Tongue (tissue), 3 donors: ENCODE measurements at places on chromosomes 16 and 17.

GRCh38 chr17:41717408-41718286 lies 5.5 kb downstream of the GAST start:
- DNase-seq, result no peak

GRCh38 chr17:15232517-15232915 lies 32.6 kb downstream of the PMP22 start:
- no peak for DNase-seq

GRCh38 chr17:61159221-61159814 lies 240.3 kb upstream of the TBX2 start:
- no peak for DNase-seq

DNA sequence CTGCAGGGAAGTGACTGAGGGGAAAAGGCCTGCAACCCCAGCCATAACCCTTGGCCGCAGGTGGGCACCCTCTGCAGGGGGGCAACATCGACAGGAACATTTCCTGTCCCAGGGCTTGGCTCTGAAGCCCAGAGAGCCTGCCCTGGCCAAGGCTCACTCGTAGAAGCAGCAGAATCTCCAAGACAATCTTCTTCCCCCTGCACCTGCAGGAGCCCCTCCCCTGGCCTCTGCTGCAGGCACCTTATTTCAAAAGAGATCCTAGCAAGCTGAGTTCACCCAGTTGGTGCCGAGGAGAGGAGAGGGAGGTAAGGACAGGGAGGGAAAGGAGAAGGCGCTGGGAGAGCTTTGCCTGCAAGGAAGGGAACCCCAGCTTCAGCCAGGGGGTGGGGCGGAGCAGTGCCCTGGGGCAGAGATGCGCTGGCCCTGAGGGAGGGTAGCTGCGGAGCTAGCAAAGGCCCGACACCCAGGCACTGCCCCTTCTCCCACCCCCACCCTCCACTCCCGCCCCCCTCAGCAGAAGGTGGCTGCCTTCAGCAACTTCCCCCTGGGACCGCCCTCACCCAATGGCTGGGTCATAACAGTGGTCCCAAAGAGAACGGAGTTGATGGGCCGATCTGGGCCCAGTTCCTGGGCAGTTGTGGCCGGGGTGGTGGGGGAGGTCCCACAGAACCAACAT lies 104.3 kb upstream of the TNRC6C start:
- no peak for DNase-seq

DNA sequence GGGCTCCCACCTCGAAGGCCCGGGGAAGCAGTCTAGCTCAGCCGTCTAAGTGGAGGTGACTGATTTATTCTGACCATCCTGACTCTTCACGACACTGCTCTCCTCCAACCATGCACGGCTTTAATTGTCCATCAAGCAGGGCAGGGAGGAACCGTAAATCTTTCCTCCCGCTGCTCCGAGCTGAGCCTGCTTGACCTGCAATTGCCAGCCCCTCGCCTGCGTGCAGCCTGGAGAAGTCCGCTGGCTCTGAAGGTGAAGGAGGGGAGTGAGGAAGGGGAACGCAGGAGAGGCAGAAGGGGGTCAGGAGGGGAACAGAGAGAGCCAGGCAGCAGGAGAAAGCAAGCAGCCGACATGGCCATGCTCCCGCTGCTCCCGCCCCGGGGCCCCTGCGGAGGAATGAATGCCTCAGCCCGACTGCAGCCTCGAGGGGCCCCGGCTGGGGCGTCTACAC lies 10.1 kb downstream of the RBFOX3 start:
- no peak for DNase-seq

DNA sequence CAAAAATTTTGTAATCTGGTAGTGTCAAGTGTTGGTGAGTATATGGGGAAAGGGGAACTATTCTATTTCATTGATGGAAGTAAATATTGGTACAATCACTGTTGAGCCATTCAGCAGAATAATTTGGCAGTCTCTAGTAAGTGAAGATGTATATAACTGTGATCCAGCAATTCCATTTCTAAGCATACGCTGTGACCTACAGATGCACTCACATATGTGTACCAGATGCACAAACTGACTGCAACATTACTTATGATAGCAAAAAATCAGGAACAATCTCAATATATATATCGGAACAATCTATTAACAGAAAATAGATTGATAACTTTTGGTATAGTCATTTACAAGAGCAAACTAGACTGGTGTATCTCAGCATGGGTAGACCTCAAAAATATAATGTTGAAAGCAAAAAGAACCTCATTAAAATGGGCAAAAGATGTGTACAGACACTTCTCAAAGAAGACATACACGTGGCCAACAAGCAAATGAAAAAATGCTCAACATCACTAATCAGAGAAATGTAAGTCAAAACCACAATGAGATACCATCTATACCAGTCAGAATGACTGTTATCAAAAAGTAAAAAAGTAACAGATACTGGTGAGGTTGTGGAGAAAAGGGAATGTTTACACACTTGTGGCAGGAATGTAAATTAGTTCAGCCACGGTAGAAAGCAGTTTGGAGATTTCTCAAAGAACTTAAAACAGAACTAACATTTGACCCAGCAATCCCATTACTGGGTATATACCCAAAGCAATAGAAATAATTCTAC lies 20.7 kb downstream of the ADAP2 start:
- no peak for DNase-seq

DNA sequence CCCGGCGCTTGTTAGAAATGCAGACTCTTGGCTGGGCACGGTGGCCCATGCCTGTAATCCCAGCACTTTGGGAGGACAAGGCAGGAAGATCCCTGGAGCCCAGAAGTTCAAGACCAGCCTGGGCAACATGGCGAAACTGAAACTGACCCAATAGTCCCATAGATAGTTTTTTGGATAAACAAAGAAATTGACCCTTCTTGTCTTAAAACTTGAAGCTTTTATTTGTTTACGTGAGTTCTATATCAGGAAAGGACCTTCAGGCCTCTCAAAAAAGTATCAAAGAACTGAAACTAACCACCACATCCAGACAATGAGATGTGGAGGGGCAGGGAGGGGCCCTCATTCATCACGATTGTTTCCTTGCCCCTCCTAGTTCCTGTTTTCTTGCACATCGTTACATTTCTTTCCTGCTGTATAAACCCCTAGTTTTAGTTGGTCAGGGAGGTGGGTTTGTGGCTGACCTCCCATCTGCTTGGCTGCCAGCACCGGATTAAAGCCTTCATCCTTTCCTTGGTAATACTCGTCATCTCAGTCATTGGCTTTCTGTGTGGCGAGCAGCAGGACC lies 29.9 kb upstream of the PRM1 start:
- DNase-seq, result no peak

GRCh38 chr16:1407753-1408152 lies 6.8 kb downstream of the UNKL start:
- DNase-seq, result peak; percentile 47

DNA sequence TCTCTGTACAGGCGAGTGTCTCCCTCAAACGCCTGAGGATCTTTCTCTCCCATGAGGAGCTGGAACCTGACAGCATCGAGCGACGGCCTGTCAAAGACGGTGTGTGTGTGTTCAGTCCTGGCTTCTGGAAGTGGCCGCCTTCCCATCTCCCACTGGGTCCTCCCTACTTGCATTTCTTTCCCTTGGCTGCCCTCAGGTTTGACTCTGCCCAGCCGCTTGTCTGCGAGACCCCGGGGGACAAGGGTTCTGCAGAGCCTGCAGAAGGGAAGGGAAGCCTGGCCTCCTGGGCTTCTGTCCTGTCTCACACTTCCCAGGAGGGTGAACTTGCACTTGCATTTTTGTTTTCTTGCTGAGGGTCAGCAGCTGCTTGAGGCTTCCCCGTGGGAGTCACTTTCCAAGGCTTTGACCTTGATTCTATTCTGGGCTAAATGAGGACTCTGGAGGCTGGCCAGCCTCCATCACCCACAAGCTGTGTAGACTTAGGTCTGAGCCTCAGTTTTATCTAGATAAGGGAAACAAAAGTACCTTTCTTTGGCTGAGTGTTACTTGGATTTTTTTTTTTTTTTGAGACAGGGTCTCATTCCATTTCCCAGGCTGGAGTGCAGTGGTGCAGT lies 122.3 kb downstream of the ABCC1 start:
- peak; percentile 42 for DNase-seq

DNA sequence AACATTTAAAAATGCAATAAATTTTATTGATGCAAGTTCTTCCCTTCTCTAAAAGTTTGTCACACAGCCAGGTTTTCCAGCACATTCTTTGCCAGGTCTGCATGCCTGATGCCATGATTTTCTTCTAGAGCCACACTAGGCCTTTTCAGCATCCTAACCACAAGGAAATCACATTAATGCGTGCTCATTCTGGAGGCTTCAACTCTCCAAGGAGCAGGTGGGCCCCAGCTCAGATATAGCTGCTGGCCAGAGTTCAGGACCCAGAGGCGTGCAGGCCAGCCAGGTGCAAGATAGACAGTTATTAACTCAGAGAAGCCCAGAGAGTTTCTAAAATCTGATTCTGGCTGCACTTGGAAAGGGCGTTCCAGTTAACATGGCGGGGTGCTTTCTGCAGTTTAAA lies 124.5 kb upstream of the MAF start:
- peak; percentile 17 for DNase-seq

DNA sequence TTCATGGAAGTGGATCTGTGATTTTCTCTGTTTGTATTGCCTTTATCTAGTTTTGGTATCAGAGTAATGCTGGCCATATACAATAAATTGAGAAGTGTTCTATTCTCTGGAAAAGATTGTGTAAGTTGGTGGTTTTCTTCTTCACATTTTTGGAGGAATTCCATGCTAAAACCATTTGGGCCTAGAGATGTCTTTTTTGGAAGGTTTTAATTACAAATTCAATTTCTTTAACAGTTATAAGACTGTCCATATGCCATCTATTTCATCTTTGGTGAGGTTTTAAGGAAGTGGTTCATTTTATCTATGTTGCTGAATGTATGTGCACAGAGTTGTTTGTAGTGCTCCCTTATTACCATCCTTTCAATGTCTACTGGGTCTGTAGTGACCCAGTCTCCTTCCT lies 46.0 kb downstream of the CACNG1 start:
- no peak for DNase-seq

- no peak for DNase-seq
Measured at GRCh38 chr17:47176389-47176826, 12.7 kb downstream of the CDC27 start.

DNA sequence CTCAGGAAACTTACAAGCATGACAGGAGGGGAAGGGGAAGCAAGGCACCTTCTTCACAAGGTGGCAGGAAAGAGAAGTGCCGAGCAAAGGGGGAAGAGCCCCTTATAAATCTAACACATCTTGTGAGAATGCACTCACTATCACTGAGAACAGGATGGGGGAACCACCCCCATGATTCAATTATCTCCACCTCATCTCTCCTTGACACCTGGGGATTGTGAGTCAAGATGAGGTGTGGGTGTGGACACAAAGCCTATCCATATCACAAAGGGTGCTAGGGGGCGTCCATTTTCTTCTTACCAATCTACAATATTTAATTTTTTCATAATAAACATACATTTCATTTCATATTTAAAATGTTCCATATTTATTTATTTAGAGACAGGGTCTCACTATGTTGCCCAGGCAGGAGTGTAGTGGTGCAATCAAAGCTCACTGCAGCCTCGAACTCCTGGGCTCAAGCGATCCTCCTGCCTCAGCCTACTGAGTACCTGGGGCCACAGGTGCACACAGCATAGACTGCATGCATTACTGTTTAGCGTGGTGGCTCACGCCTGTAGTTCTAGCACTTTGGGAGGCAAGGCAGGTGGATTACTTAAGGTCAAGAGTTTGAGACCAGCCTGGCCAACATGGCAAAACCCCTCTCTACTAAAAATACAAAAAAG lies 26.5 kb upstream of the FAAP100 start:
- DNase-seq, result no peak

DNA sequence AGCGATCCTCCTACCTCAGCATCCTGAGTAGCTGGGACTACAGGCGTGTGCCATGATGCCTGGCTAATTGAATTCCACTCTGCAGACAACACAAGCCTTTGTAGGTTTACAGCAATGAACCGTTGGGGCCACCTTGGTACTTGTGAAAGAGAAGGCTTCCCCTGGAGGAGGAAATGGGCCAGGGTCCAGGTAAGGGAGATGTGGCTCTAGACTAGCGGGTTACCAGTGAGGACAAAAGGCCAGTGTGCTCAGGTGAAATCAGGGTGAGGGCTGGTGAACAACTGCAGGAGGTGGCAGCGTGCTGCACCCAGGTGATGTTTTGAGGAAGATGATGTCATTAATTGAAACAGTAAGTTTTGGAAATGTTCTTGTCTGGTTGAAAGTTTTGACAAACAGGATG lies 6.7 kb downstream of the SDR42E1 start:
- no peak for DNase-seq

GRCh38 chr17:54867634-54868033 lies 33.0 kb upstream of the TOM1L1 start:
- no peak for DNase-seq

GRCh38 chr16:13866073-13866472 lies 53.9 kb upstream of the ERCC4 start:
- peak; percentile 65 for DNase-seq

GRCh38 chr16:3094289-3095027 lies 4.6 kb downstream of the ZSCAN10 start:
- no peak for DNase-seq

- DNase-seq, result no peak
Measured at GRCh38 chr16:20727181-20727580, 14.4 kb downstream of the THUMPD1 start.

DNA sequence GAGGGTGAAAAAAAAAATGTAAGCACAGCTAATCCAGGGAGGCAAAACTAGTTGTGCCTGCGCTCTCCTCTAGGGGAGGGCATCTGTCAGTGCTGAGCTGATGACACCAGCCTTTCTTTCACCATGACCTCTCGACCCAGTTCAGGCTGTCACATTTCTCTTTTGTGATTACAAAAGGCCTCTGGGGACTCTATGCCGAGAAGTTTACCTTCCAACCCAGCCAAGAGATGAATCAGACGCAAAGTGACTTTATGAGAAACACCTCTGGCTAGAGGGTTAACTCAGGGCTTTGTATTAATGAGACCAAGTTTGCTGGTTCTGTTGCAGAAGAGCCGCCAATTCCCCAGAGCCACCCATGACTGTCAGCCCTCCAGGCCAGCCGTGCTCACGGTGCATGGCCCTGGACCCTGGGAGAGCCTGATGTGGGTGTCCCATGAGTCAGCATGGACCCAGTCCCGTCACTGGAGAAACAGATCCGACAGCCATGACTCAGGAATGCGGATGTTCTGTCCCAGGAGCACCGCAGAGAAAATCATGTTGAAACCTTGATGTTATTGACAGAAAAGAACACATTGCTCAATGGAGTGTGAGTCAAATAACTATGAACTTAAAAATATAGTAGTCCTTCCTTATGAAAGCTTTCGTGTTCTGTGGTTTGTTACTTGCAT lies 437.2 kb downstream of the HS3ST3B1 start:
- DNase-seq, result no peak

DNA sequence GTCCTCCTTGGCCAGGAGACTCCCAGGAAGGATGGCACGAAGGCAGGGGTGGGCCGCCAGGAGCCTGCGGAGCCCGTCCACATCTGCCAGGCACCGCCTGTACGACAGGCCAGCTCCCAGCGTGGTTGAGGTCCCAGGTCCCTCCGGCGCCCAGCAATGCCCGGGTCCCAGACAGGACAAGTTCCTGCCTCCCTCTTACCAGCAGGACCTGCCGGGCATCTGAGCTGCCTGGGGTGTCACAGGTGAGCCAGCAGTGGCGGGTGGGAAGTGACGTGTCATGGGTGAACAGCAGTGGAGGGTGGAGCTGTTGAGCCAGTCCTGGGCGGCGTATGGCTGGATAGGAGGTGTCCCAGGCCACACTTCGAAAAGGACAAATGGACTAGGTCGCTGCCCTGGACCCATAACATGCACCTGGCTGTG lies 15.7 kb upstream of the BAHCC1 start:
- no peak for DNase-seq
